ENCODE measurements at places on chromosomes 1 and 21.

GRCh38 chr1:2303016-2303775, 75.1 kb downstream of the SKI start:
- no peak for DNase-seq

- peak; percentile 83 for DNase-seq
These were observed 59.1 kb downstream of the ITPKB start for GRCh38 chr1:226679853-226680516.

- DNase-seq = no peak
These were observed 8.2 kb downstream of the AMPD2 start for GRCh38 chr1:109627692-109628399.

DNA sequence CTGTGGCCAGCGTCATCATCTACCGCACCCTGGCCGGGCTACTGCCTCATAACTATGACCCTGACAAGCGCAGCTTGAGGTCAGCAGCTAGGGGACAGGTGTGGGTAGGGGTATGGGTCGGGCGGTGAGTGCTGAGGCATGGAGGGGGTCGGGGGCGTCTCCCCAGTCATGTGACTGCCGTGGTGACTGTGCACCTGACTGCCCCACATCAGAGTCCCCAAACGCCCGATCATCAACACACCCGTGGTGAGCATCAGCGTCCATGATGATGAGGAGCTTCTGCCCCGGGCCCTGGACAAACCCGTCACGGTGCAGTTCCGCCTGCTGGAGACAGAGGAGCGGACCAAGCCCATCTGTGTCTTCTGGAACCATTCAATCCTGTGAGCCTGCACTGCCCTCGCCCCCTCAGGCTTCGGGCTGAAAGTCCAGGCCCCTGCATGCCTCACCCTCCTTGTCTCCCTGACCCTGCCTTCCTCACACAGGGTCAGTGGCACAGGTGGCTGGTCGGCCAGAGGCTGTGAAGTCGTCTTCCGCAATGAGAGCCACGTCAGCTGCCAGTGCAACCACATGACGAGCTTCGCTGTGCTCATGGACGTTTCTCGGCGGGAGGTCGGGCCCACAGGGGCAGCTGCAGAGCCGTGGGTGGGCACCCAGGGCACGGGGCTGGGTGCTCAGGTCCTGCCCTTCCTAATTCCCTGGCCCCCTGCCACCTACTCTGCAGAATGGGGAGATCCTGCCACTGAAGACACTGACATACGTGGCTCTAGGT, 13.5 kb downstream of the PSRC1 start:
- DNase-seq = no peak

- DNase-seq = no peak
These were observed 97.5 kb downstream of the CASZ1 start for GRCh38 chr1:10698726-10699469.

GRCh38 chr1:50697440-50698421, 262.3 kb downstream of the FAF1 start:
- no peak for DNase-seq

DNA sequence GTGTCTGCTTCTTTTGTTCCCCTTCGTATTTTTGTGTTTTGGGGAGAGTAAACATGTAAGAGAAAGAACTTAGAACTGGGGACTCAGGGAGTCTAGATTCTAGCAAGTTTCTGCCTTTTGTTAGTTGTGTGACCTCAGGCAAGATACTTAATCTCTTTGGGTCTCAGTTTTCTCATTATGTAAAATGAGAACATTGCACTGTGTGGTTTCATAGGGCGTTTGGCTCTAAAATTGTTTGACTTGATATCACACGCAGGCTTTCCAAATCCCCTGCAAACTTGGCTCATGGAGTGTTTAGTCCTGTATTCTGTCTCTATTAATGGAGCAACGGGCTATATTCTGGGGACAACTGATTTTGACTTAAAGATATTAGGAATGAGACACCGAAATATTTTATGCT, 57.7 kb downstream of the NTNG1 start:
- DNase-seq = no peak

GRCh38 chr1:165492845-165493373, 48.0 kb upstream of the RXRG start:
- DNase-seq = no peak

GRCh38 chr1:180632326-180633056, 669 bp downstream of the XPR1 start:
- peak; percentile 66 for DNase-seq

GRCh38 chr1:215475796-215476481, 91.2 kb upstream of the KCTD3 start:
- DNase-seq = no peak

DNA sequence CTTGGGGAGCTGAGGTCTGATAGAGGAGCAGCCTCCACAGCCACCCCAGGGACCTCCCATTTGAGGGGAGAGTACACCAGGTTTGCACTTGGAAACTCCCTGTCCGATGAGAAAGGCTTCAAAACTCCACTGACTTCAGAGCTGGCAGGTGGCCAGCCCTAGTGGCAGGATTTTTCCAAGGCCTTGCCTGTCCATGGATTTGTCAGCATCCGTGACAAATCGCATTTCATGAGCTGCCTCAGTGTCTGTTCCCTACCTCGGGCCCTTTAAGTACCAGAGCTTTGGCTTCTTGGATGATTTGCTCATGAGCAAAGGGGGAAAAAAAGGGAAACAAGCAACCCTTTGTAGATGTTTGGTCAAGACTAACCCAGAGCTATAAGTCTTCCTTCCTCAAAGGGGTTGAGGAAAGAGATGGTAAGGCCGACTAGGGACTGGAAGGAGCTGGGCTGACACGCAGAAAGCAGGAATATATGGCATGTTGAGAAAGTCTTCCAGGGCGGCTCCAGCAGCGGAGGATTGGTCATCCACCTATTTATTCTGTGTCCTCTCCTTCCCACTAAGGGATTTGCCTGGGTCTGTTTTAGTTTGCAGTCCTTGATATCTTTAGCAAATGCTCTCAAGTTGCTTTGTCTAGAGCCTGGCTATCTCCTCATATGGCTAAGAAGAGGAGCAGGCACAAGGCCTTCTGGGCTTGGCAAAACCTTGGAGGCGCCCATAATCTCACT, 2.7 kb upstream of the HSPG2 start:
- DNase-seq = no peak
